Activated T-helper 2 cell treated with anti-CD3 and anti-CD28 coated beads, Interferon-gamma antibody, Interleukin-2, Interleukin-4, amounts not matched to agents 10 μg/mL and 5 μg/mL and 100 μg/mL, durations not matched to agents 14 hours and 24 hours and 36 hours (primary cell): ENCODE measurements at places on chromosomes 2 and 18. TPM values are rescaled to one million over a fixed set of nuclear protein-coding genes. Genes with fewer than 3 reads are reported as not detected.

- DNase-seq, result no peak
Measured at GRCh38 chr2:182559623-182560022, 132.8 kb upstream of the PDE1A start.

DNA sequence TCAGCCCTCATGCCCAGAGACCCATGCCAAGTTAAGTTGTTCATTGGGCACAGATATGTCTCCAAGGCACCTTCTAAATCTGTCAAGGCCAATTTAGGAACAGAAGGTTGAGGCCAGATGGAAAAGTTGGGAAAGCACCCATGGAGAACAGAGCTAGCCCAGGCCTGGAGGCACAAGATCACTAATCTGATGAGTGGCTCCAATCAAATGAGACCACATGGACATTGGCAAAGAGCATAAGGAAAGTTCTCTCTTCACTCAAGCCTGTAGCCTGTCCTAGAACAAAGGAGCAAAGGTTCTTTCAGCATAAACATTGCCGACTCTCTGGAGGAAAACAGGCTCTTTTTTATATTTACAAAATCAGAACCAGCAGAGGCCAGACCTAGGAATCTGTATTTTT is 154.8 kb downstream of the RNF152 start:
- no peak for DNase-seq

DNA sequence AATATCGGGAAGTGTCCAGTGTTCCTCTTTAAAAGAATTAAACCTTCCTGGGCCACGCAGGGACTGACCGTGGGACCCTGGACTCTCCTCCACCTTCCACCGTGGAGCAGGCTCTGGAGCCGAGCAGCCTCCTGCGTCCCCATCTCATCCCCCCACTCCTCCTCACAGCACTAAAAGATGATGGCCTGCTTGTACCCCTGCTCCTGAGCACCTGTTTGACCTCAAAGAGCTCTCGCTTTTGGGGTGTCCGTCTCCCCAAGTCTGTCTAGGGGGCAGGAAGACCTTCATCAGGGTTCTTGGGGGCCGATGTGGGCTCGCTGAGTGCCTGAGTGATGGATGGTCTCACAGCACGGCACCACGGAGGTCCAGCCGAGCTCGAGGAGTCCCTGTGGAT is 1.2 kb upstream of the SDC1 start:
- DNase-seq, result no peak

- no peak for DNase-seq
Measured at GRCh38 chr2:212176151-212176550, 362.5 kb downstream of the ERBB4 start.

Gene IL18RAP
- total RNA-seq, result 6.0 and 6.8 TPM in 2 replicates
